ENCODE measurements at places on chromosomes 16 and 17.

DNA sequence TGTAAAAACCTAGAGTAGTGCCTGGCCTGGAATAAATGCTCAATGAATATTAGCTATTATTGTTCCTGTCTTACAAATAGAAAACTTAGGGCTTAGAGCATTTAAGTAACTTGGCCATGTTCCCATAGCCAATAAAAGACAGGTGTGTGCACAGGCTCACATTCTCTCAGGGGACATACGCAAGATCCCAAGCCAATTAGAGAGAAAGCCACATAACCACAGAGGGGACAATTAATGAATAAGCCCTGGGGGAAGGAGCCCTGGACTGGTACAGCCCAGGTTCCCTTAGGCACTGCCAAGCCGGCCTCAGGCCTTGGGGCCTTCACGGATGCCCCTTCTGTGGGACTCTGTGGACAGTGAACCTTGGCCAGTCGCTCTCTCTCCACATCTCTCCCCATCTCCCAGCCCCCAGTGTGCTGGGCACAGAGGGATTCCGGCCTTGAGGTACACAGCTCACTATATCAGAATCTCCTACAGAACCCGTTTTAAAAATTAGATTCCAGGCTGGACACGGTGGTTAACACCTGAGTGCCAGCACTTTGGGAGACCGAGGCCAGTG is 27.3 kb upstream of the ABCC12 start:
- no peak for DNase-seq

DNA sequence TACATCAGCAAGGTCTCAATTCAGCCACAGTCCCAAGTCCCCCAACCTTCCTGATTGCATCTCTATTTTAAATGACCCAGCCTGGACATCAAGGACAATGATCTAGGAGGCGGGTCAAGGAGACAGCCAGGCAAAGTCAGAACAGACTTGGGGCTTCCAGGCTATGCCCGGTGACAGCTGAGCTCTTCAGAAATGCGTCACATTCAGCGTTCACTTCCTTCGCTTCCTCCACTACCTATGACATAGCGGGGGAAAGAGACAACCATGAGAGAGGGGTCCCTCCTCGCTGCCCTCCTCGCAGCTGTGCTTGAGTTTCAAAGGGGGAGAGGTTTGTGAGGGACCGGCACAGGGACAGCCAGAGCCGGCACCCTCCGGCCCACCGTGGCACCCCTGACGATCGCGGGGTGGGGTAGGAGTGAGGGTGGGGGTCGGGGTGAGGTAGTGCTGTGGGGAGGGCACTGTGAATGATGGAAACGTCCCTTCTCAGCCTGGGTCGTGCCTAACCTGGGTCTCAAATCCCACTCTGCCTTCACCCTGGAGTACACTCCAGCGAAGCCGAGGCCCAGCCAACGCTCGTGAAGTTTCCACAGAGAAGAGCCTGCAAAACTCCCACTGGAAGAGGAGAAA is 12.3 kb upstream of the LGALS3BP start:
- DNase-seq = no peak

DNA sequence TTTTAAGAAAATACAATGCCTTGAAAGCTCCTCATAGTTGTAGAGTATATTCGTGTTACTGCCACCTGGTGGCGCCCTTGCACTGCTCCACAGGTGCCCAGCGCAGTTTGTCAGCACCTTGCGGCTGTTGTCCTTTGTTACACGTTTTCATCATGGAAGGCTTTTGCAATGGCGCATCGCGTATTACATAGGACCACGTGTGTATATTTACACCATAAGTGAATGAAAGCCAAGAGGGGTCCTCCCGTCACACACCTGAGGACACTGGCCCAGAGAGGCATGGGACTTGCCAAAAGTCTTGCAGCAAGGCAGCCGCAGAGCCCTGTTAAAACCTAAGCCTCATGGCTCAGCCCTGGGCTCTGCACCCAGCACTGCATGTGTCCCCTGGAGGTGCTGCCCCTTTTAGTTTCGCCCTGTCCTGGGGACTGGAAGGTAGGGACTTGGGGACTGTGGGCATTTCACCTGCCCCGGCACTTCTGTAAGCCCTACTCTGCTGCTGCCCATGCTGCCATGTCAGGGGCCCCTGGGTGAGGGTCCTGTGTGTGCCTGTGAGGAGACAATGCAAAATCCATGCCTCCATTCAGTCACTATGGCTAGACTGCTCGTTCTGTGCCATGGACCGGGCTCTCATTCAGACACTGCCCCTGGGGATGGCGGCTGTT is 24.3 kb downstream of the POLR3E start:
- DNase-seq = peak; percentile 79

DNA sequence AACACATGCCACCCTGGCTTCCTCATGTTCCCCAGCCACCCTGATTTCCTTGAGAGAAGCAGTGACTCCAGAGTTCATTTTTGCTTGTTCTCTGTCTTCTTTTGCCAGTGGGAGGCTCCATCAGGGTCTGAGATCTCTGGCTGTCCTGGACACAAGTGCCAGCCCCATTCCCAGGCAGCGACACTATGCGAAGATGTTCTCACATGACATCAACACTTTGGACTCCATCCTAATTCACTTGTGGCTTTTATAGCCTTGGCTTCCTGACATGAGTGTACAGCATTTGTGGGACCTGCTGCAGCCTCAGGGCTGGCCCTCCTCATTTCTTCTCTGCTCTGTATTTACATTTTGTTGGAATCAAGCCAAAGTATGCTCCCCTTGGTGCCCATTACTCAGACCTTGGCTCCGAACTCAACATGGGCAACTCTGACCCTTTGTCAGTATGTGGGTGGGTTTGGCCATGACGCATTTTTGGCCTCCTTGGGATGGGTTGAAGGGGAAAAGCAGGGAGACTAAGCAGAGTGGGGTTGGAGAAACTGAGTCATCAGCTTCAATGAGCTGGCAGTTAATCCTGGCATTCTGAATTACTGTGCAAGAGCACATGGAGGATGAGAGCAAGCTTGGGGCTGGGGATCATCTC is 119.0 kb upstream of the EEF2KMT start:
- DNase-seq = no peak

GRCh38 chr17:32875923-32876416 is 954 bp downstream of the MYO1D start:
- DNase-seq = no peak

DNA sequence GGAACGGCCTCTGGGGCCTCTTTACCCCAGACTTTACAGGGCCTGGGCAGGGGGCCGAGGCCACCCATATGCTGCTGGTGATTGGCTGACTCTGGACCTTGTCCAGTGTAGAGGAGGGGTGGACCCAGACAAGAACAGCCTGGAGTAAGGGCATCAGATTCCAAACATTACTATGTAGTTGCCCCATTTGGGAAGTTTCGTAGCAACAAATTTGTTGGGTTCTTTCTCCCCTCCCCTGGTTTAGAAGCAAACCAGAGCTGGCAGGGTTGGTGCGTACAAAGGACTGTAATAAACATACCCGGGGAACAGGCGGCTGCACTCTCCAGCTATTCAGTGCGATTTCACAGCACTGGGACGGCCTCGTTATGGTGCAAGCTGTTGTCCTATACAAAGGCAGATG is 145.5 kb downstream of the NTN1 start:
- DNase-seq = no peak

DNA sequence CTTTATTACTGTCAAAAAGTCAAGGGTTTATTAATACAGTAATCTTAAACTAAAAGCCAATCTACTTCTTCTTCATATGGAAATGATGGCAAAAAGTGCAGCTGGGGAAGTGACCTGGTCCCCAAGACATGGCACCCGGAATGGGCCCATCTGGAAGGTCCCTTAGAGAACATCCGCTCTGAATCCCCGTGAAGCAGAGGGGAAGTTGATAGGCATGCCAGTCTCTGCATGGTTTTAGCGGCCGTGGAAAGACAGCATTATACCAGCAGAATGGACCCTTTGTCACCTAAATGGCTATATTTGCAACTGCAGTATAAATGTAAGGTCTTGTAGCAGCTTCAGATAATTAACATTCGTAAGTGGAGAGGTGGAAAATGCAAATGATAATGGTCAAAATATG is 32.4 kb downstream of the COTL1 start:
- DNase-seq = no peak

DNA sequence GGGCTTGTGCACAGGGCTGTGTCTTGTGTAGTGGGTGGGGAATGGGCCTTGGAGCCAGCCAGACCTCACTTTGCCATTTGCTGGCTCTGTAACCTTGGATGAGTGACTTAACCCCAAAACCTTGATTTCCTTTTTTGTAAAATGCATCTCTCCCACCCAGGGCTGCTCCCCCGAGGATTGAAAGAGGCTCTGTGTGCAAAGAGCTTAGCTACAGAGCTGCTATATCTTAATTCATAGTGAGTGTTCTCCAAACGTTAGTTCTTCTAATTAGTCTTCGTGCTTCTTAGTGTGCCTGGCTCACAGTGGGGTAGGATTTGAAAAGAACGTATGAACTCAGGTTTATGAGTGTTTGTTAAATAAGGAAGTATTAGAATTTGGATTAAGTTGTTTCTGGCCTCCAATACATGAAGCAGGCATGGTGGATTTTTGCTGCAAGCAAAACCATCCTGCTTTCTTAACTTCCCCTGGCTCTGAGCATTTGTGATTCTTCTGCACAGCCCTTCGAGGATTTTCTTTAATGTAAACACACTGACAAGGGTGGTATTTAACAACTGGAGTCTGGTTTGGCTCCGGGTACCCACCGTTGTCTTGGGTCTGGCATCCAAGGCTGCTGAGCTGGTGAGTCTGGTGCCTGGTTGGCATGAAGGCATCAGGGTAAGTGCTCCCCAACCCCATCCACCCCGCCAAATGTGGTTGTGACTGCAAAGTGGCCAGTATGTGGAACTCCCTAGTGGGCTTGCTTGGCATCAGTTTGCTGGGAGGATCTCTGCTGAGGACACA is 29.7 kb downstream of the KSR1 start:
- DNase-seq = no peak

DNA sequence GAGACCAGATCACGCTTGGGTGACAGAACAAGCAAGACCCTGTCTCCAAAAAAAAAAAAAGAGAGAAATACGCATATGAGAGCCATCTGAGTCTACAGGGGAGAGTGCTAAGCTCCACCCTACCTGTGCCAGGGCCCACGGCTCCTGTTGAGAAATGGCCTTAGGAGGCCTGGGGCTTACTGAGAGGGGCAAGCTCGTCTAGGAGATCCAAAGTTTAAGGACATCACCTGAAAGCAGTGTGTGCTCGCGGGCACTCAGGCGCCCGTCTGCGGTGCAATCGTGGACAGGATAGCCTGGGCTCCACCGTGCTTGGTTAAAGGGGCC is 14.5 kb upstream of the BAIAP2 start:
- DNase-seq = no peak

DNA sequence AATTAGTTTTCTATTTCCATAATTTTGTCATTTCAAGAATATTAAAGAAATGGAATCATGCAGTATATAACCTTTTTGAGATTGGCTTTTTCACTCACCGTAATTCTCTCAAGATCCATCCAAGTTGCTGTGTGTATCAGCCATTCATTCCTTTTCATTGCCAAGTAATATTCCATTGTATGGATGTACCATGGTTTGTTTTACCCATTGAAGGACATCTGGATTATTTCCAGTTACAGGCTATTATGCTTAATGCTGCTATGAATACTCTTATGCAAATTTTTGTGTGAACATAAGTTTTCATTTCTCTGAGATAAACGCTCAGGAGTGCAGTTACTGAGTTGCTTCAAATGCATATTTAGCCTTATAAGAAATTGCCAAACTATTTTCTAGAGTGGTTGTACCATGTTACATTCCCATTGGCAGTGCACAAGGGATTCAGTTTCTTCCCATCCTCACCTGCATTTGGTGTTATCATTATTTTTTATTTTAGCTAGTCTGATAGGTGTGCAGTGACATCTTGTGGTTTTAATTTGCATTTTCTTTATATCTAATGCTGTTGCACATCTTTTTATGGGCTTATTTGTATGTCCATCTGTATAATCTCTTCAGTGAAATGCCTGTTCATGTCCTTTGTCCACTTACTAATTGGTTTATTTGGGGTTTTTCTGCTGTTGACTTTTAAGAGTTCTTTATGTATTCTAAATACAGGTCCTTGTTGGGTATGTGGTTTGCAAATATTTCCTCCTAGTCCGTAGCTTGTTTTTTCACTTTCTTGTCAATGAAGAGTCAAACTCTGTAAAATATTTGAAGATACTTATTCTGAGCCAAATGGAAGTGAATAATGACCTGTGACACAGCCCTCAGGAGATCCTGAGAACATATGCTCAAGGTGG is 32.7 kb downstream of the BMERB1 start:
- peak; percentile 38 for DNase-seq

GRCh38 chr16:9864461-9864860 is 317.8 kb downstream of the GRIN2A start:
- no peak for DNase-seq

- DNase-seq = no peak
These were observed 331.2 kb downstream of the MAF start for GRCh38 chr16:79269211-79269863.

GRCh38 chr16:48164907-48165715 is 9.3 kb upstream of the ABCC12 start:
- DNase-seq = peak; percentile 79

- DNase-seq = peak; percentile 97
These were observed 7.4 kb downstream of the ASGR2 start for GRCh38 chr17:7107012-7107754.

DNA sequence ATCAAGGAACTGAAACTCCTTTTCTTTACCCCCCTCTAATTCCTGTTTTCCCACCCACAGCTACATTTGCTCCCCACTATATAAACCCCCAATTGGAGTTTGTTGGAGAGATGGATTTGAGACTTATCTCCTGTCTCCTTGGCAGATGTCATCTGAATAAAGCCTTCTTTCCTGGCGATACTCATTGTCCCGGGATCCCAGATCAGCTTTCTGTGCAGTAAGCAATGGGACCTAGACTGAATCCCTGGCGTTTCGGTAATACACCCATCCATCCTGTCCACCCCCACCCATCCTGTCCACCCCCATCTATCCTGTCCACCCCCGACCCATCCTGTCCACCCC is 22.2 kb downstream of the QPRT start:
- DNase-seq = no peak

- DNase-seq = no peak
These were observed 1.4 kb downstream of the MCRIP2 start for GRCh38 chr16:643050-643368.

GRCh38 chr16:65807858-65808257 is 558.6 kb upstream of the CDH5 start:
- no peak for DNase-seq
